HuH-7 (cell line): ENCODE measurements at places on chromosomes 6 and 20.

DNA sequence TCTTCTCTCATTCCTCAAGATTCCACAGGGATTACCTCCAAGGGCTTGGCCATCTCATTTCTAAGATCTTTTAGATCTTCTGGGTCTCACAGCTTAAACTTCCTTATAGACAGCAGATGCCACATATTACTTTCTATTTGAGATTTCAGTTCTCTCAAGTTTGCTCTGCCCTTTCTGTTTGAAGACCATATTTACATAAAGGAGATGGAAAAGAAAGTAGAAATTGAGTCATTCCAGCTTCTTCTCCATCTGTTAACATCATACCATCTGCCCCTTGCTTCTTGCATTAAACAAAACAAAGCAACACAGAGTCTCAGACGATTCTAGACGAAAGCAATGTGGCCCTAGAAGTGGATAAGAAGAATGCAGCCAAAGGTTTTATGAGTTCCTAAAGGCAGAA, 203.4 kb downstream of the TTLL2 start:
- no peak for DNase-seq

GRCh38 chr20:62409931-62410745, 3.1 kb upstream of the CABLES2 start:
- DNase-seq: peak; percentile 89

DNA sequence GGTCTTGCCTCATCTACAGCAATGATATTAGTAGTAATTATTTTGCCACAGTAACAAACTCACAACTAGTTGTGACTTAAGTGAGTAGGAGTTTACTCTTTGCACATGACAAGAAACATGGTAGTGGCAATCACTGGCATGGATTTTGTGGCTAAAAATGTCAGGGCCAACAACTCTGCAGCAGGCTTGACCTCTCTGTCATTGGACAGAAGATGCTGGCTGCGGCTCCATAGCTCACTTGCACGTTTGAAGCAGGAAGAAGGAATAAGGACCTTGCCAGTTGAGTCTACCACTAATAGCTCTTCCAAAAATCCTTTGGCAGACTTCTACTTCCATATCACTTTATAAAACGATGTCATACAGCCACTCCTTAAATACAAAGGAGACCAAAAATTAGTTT, 117.3 kb downstream of the ADGRG6 start:
- DNase-seq: no peak

DNA sequence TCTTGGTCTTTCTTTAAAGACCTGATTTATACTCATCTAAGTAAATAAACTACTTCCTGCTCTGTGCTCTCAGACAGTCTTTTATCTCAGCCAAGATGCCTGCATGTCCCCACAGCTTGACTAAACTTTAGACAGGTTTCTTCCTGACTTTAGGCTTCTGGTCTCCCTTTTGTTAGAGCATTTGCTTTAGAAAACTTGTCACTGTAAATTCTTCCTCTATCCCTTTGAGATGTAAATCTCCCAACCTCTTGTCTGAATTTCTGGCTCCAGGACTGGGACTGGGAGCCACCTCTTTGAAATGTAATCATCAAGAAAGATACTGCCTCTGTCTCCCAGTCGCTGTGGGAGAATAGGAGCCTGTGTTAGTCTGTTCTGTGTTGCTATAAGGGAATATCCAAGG, 739.9 kb downstream of the C6orf118 start:
- DNase-seq: no peak

DNA sequence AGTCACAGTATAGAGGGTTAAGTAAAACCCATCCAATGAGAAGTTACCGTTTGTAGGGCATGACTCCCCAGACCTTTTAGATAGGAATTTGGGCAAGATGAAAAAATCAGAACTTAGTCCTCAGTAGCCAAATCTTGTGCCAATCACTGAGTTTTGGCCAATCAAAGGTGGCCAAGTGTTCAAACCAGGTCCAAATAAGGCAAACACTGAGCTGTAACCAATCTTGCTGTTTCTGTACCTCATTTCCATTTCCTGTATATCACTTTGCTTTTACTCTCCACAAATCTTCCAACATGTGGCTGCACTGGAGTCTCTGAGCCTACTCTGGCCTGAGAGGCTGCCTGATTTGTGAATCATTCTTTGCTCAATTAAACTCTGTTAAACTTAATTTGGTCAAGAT, 81.8 kb upstream of the GPR6 start:
- DNase-seq: no peak

DNA sequence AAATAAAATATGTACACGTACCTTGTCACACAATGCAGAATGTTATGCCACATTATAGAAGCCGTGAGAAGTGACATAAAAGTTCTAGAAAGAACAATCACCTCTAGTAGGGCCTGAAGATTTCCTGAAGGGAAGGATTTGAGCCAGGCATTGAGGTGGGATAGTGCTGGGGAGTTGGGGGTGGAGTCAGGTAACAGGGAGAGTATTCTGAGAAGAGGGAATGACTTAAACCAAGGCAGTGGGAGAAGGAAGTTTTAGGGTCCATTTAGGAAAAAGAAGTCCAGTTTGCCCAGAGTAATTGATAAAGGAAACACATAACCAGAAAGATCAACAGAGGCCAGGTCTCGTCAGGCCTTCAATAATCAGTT, 262.8 kb downstream of the ARHGAP18 start:
- DNase-seq: no peak

GRCh38 chr20:1323830-1324597, 4.9 kb downstream of the SDCBP2 start:
- no peak for DNase-seq

- no peak for DNase-seq
Observed at GRCh38 chr20:21618759-21619416, 86.6 kb upstream of the PAX1 start.

DNA sequence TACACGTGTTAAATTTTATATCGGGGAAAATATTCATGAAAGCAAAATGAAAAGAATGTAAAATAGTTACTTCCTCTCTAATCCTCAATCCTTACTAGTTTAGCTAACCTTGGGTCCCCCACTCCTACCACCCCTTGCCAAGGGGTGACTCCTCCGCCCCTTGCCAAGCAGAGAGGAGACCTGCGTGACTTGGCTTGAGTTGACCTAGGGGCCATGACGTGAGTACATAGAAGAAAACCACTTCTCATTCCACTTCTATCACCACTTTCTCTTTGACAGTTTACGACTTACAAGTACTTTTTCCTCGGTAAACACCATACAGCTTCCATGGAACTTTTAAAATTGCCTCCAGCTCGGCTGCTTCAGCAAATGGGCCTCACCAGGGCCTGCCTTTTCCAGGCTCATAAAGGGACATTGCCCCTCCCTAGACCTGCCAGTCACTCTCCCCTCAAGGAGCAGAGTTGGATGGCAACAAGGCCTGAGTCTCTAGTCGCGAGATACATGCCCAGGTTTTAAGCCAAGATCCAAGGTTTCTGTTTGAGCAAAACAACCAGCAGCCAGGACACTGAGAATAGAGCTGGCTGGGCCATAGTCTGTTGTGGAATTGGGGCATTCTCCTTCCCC, 29.9 kb downstream of the SDCBP2 start:
- no peak for DNase-seq

DNA sequence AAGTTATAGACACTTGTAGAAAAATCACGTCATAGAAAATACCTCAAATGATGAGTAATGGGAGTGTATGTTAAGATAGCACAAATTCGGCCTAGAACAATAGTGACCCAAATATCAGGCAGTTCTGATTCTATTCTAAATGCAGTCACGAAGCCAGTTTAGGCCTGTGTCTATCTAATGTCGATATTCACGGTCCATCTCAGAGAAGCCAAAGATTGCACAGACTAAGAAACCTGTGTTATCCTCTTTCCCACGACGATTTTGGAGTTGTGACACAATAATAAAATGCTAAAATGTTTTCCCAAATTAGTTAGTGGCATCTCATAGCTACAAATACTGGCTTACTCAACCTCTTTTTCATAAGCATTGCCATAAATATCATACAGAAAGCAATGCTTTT, 4.0 kb downstream of the HIVEP2 start:
- no peak for DNase-seq
